Dorsolateral prefrontal cortex (tissue), 122 donors: ENCODE measurements at places on chromosomes 12 and 14.

GRCh38 chr12:88595697-88596096 is 15.4 kb upstream of the KITLG start:
- DNase-seq = no peak

- no peak for DNase-seq
Measured at GRCh38 chr12:54631988-54632728, 2.5 kb downstream of the LACRT start.

DNA sequence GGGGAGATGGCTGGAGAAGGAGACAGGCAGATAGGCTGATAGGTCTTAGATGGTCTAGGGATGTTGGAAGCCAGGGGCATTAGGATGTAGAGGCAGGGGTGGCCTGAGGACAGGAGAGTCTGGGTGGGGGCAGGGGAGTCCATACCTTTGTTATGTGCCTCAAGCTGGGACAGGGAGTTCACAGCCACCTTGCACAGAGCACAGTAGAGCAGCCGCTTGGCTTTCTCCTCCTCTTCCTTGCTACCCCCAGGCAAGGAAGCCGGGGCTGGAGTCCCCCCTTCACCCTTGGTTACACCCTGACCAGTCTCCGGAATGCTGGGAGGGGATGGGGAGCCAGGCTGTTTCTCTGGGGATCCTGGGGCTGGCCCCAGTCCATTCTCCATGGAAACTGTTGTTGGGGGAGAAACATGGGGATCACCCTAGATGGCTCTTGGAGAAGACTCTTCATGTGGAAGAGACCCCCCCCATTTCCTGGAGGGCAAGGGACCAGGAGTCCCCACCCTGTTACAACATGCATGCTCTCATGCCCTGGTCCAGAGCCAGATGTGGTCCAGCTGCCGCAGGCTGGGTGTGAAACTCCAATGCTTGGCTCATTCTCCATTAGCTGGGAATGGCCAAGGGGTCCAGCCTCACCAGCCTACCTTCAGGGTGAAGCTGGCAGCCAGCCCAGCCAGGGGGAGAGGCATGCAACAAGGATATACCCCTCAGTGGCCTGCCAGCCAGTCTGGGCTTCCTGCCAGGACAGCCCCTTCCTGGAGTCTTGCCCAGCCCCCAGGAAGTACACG is 7.2 kb upstream of the GPR84 start:
- DNase-seq = no peak

GRCh38 chr12:46005151-46005797 is 14.9 kb upstream of the SCAF11 start:
- no peak for DNase-seq

DNA sequence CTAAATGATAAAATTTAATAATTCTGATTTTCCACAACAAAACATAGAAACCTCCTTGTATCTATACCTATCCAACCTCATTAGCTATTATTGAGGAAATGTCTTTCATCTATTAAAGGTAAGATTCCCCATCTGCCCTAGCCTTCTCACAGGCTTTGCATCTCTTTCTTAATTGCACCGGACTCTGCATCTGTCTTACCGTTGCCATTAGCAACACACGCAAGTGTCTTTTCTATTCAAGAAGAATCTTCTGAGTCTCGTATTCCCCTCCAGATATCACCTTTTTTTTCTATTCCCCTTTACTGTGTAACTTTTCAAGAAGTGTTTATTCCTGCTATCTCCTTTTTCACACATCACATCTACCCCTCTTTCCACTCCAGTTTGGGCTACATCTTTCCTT is 500.0 kb downstream of the NOVA1 start:
- no peak for DNase-seq

- no peak for DNase-seq
Measured at GRCh38 chr12:42099433-42099832, 45.2 kb downstream of the GXYLT1 start.

GRCh38 chr14:44778604-44779003 is 183.1 kb downstream of the KLHL28 start:
- DNase-seq = no peak

- DNase-seq = no peak
Measured at GRCh38 chr12:9809338-9809737, 17.9 kb upstream of the KLRF1 start.

DNA sequence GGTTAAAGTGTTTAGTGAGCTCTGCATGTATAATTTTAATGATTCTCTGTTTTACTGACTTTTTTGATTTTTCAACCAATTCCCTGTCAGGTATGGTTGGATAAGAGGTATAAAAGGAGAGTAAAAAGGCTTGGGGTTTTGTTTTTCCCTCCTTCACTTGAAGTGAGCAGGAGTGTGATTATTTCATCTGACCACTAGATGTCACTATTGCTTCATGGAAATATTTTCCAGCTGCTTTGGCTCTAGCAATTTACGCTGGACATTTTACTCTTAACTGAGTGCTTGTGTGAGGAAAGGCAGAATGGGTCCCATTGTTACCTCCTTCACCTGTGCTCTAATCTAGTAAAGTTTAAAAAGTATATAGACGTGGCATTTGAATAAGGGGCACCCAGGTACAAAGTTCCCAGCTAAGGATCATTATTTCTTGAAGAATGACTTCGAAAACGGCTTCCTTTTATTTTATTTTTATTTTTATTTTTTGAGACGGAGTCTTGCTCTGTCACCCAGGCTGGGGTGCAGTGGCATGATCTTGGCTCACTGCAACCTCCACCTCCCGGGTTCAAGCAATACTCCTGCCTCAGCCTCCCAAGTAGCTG is 66.5 kb downstream of the TBC1D30 start:
- DNase-seq = no peak

- DNase-seq = no peak
Measured at GRCh38 chr12:49950273-49951251, at the start of gene AQP2. Gene AQP2, plus strand, starts transcription at chr12:49950737. Its CDS starts 94 bp downstream, at chr12:49950831.

GRCh38 chr12:47965581-47965980 is 2.2 kb downstream of the TMEM106C start:
- no peak for DNase-seq

DNA sequence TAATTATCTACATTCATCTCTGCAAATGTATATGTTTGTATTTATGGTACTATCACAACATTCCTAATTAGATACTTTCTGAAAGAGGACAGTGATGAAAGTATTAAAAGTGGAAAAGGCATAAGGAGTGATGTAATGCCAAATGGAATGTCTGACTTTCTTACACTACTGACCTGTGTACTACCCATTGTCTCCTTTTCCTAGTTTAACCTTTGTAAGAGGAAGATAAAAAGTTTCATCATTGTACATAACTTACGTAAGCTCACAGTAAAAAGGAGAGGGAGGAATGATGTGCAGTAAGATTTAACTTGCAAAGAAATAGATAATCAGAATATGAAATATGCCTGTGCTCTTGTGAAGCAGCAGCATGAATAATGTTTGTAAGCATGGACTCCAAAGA is 55.9 kb downstream of the SOX5 start:
- no peak for DNase-seq

DNA sequence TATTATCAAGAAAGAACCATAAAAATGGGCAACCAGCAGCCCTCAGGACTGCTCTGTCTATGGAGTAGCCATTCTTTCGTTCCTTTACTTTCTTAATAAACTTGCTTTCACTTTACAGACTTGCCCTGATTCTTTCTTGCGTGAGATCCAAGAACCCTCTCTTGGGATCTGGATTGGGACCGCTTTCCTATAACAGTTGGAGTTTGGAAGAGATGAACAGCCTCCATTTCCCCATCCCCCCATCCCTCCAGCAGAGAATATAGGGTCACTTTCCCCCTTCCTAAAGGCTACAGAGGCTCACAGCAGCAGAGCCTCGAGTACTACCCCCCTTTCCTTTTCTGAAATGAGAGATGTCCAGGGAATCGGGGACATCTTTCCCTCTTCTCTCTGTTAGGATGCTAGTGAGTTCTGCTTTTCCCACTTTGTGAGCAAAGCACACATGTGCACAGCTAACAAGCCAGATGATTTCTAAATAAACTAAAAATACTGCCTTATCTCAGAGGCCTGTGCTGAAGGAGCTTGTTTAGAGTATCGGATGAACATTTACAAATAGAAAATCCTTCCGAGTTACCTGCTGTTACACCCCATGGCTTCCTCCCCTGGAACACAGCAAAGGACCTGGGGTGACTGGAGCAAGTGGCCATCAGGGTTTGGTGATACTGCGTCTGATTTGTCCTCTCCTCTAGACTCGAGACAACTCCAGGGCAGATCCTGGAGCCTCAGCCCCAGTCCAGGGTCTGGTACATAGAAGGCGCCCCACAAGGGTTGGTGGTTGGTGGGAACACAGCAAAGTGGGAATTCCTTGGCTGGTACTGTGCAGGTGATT is 144.2 kb downstream of the SLC38A6 start:
- DNase-seq = no peak

DNA sequence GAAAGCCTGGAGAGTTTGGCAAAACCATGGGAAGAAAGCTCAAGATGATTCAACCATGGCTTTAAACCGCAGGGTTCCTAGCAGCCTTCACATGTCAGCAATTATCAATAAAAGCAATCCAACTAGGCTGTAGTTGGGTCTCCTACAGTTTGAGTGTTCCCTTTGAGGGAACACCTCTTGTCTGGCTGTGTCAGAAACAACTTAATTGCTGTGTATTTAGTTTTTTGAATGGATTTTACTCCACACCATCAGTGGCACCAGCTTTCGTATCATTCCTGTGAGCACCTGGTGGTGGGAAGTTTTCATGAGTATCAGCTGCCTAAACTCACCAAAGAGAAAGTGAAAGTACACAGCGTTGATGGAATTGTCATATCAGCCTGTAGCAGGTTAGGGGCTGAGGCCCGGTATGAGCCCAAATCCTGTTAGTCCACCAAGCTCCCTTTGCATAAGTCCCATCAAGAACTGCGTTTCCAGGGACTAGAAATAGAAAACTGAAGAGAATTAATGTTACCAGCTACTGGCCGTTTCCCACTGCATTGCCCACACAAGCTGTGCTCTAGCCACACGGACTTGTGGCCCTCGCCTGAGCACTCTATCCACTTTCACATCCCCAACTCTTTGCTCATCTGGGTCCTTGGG is 10.9 kb upstream of the IL26 start:
- DNase-seq = no peak

DNA sequence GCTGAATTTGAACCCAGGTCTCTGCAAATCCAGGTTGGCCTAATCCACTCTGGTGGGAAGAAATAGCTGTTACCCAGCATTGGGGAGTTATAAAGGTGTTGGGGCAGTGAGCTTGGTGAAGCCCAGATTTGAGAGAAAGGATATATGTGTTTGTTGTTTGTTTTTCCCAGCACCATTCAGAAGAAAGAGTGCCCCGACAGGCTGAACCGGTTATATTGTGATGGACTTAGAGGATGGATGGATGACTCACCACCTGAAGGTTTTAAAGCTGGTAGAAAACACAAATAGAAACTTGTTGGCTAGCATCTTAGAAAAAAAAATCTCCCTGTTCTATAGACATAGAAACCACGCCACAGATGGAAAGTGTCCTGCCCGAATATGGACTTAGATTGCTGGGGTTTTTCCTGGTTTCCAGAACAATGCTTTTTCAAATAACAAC is 404.6 kb downstream of the MED13L start:
- no peak for DNase-seq

- no peak for DNase-seq
Measured at GRCh38 chr12:75556311-75556899, 45.0 kb upstream of the KRR1 start.

DNA sequence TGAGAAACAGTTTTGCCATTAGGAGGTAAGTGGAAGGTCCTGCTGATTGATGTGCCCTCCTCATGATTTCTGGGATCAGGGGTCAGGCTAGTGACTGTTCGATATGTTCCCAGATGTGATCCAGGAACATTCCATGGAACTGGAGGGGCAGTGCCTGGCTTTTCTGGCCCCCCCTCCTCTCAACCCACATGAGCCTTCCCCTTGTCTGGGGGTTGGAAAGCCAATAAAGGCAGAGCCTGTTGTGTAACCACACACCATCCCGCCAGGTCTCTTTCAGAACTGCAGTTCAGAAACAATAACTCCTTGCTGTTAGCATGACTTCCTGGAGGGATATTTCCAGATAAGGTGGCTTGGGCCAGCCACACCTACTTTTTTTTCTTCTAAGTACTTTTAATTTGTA is 17.8 kb downstream of the SMOC1 start:
- no peak for DNase-seq

- DNase-seq = no peak
Measured at GRCh38 chr12:115574826-115575225, 702.7 kb downstream of the MED13L start.

- no peak for DNase-seq
Measured at GRCh38 chr12:109469517-109469916, 7.6 kb downstream of the KCTD10 start.

DNA sequence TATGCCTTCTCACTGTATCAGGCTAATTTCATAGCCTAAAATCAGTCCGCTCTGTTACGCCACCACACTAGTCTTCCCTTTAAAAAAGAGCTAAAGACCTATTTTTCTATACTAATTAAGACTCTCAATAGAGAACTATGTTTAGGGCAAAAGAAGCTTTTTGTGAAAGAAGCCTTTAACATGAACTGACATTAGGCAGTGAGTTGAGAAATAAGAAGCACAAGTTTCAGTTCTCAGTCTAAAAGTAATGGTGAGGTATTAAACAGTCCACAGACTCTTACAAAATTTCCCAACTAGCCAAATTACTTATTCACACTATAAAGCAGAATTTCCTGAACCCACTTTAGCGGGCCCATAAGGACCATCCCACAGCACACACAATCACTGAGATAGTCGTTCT is 93.7 kb downstream of the SOX5 start:
- no peak for DNase-seq

- no peak for DNase-seq
Measured at GRCh38 chr14:96744262-96744661, 52.9 kb upstream of the VRK1 start.

DNA sequence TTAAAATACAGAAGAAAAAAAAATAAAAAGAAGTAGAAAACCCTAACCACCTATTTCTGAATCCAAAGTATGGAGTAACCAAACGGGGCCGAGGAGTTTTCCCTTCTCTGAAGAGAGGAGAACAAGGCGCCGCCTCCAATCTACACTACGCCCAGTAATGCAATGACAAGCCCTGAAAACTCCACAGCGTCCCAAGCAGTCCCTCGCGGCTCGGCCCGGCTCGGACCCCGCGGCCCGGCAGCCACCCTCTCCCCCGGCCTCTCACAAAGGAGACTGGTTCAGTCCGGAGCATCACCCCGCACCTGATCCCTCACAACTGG is 371 bp downstream of the CHD8 start:
- no peak for DNase-seq

GRCh38 chr12:102993537-102993936 is 36.1 kb downstream of the ASCL1 start:
- DNase-seq = no peak

GRCh38 chr14:73500360-73500759 is 9.6 kb downstream of the RIOX1 start:
- DNase-seq = no peak
